ENCODE measurements at places on chromosomes 1 and 21.

GRCh38 chr1:16459352-16459925 is 18.9 kb downstream of the NECAP2 start:
- DNase-seq: no peak

- no peak for DNase-seq
Measured at GRCh38 chr21:15094706-15095105, 29.9 kb upstream of the NRIP1 start.

- no peak for DNase-seq
Measured at GRCh38 chr1:97061604-97062003, 340.0 kb downstream of the PTBP2 start.

- no peak for DNase-seq
Measured at GRCh38 chr1:24337455-24337854, 18.3 kb downstream of the GRHL3 start.

GRCh38 chr1:223727541-223727940 is 15.2 kb downstream of the CAPN2 start:
- DNase-seq: no peak

GRCh38 chr21:43719748-43720538 is 1.0 kb downstream of the PDXK start:
- DNase-seq: no peak

DNA sequence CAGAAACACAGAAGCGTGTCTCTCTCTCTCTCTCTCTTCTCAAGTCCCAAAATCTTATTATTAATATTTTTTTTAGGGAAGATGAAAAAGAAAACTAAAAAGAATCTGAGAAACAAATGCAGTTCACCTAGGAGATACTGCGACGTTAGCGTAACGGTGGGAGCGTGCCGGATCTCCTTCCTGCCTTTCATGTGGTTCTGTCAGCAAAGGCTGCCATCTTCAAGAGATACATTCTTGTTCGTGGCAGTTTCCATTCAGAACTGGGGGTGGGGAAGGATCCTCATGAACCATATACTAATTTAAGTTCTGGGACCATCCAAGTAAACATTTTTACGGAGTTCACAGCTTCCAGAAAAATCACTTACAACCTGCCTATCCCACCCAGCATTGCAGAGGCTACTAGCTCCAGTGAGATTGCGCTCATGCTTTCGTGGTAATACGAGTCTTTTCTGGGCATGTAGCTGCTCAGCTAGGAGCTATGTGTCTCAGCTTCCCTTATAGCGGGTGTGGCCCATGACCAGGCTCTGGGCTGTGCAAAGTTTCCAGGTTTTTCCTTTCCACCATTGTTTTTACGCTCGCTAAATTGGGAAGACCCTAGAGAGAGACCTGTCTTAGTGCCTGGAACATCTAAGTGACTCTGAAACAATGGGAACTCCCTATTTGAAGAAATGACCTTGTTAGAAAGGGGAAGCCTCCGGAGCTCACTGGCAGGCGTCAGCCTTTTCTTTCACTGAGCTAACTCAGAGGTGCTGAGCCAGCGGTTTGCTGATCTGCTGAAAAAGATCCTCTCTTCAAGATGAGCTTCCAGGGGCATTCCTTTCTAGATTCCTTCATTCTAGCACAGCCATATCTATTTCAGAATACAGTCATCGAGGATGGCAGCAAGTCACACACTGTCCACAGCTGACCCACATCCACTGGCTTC is 17.3 kb downstream of the SLAMF1 start:
- DNase-seq: no peak

DNA sequence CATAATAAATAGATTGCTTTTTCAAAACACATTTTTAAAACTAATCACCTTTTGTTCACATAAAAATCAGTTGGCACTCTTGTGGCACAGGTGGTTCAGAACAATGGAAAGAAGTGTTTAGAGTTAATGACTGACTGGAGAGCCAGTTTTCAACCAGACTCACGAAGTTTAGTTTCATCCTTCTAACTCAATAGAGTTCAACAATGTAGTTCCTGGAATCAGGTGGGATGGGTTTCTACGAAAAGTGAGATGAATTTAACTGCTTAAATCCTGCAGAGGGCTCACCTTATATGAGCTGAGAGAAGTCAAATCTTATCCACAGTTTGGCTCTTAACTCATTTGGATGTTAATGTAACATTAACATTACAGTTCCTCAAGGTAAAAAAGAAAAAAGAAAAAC is 116.5 kb downstream of the SMYD2 start:
- no peak for DNase-seq

DNA sequence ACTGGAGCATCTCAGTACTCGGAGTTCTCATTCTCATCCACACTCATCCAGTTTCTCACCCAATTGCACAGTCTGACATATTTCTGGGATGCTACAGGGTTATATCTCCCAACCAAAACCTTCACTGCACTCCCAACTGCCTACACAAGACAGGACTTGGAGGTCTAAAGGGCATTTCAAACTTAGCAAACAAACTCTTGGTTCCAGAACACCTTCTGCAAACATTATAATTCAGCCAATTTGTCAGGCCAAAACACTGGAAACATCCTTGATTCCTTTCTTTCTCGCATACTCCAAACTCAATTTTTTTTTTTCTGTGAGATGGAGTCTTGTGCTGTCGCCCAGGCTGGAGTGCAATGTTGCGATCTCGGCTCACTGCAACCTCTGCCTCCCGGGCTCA is 7.9 kb downstream of the SLAMF1 start:
- DNase-seq: no peak

DNA sequence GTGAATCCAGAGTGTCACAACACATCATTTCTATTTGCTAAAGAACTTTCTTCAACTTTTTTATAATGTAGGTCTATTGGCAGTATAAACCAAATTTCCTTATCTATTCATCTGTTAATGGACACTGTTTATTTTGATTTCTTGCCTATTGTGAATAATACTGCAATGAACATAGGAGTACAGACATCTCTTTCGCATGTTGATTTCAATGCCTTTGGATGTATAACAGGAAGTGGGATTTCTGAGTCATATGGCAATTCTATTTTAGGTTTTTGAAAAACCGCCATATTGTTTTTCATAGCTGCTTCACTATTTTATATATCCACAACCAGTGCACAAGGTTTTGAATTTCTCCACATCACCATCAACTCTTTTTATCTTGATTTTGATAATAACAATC is 198.7 kb downstream of the KCNT2 start:
- DNase-seq: no peak

Data from ACHN (cell line).